C1 segment of cervical spinal cord (tissue), 14 donors: ENCODE measurements at places on chromosomes 5 and 9.

GRCh38 chr5:166262395-166262794 lies 2029.0 kb upstream of the WWC1 start:
- DNase-seq: no peak

DNA sequence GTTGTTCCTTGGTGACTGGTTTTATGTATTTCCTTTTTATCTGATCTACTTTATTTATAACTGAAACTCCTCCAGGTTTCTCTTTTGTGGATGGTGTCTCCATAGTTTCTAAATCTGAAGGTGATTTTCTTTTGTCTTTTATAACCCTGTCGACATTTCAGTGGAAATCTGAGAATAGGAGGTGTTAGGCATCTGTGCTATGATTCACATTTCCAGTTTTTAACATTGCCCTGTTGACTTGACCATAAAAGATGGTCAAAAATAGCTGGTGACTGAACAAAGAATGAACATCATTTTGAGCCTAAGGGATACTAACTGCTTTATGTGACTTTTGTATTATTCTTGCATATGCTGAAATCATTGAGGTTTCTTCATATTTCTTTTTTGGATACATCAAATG lies 190.5 kb downstream of the PCSK1 start:
- DNase-seq: no peak

DNA sequence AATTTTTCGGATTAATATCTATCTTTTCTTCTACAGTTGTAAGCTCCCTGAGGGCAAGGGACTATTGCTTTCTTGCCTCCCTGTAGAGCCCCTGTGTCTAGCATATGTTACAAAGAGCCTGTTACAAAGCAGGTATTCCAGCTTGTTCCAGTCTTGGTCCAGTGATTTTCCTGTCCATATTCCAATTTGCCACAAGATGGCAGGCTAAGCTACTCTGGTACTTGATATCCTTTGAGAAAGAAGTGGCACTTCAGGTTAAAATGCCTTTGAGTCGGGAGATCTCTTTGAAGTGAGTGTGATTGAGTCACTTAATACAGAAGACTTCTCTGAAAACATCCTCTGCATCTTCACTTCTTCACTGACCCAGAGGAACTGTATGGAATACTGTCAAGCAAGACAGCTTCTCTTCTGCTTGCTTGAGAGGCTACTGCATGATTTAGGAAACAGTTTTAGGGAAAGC lies 24.5 kb downstream of the CAVIN4 start:
- no peak for DNase-seq

DNA sequence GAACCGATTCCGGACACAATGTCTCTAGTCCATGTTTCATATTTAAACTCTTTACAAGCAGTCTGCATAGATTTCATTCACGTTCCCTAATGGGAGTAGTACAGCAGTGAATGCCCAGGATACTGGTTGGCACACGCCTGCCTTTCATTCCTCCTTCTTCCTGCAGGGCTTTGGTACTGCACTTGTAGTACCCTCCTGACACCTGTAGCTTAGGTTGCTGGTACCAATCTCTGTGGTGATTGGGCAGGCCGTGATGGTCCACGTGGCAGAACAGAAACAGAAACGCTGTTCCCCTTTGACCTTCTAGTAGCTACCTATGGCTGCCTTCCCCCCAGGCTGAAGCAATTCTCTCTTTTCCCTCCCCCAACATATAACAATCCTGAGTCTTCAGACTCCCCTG lies 107.3 kb upstream of the MEGF10 start:
- no peak for DNase-seq

DNA sequence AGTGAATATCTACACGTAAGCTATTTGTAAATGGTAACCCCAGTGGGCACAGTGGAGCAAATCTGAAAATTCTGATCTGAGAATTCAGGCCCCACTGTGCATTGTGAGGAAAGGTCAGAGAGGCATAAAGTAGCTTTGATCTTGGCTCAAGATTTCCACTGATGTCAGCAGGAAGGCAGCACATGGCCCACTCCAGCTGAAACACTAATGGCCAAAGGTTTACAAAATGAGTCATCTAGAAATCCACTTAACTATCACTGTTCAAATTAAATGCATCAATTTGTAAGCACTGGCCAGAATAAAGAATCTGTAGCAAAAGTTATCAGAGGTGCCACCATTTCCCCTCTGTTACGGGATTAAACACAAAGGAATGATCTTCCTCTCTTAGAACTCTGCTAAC lies 191.6 kb downstream of the C9orf152 start:
- DNase-seq: no peak

- no peak for DNase-seq
Measured at GRCh38 chr9:137031904-137032640, at the start of gene FUT7. Gene FUT7 (minus strand): TSS chr9:137032088. CDS start chr9:137031991, 97 bp downstream.

DNA sequence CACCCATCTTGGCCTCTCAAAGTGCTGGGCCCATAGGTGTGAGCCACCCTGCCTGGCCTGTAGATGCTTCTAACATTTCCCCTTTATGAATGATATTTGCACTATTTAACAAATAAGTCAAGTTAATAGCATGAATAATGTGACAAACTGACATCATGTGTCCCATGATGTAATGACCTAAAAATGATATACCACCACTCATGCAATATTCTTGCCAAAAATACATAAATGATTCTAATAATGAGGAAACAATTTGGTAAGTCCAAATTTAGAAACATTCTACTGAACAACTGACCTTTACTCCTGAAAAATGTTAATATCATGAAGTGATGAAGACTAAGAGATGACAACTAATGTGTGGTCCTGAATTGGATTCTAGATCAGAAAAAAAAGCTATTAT lies 33.5 kb upstream of the TRIM14 start:
- DNase-seq: no peak

- DNase-seq: no peak
Measured at GRCh38 chr5:72191404-72191803, 84.1 kb downstream of the MAP1B start.

- DNase-seq: no peak
Measured at GRCh38 chr9:31790720-31791119, 593.7 kb upstream of the ACO1 start.

DNA sequence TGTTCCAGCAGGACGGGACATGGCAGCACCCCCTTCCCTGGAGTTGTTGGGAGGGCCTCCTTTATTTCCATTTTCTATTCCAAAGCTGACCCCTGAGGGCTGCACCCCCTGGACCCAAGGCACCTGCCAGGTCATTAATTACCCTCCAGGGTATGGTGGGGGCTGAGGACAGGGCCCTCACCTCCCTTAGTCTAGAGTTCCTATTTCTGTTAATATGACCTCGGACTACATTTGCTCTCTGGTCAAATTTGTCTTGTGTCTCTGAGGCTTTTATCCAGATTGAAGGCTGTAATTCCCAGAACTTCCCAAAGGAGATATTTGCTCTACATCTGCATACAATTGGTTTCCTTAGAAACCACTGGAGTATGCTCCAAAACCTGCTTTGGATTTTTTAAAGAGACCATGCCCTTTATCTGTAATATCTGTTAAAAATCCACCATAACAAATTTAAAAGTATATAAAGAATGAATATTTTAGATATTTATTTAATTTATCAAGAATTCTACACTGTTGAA lies 16.8 kb downstream of the PHF2 start:
- no peak for DNase-seq

DNA sequence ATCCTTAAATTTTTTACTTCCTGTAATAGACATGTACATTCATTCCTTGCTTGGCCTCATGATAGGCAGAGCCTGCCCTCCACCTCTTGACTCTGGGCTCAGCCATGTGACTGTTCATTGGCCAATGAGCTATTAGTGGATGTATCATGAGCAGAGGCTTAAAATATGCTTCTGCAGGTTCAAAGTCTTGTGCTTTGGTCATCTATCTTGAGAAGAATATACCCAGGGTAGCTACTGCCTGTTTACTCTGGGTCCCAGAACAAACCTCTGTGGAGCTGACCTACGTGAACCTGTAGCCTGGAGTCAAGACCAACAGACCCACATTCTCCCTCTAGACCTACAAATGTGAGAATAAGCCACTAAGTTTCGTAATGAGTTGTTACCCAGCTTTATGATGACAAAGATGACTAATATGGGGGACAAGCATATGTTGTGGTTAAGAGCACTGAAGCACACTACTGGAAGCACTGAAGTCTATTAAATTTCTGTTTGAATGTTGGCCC lies 244.4 kb downstream of the MAST4 start:
- no peak for DNase-seq

- no peak for DNase-seq
Measured at GRCh38 chr9:2288309-2288708, 273.2 kb downstream of the SMARCA2 start.

DNA sequence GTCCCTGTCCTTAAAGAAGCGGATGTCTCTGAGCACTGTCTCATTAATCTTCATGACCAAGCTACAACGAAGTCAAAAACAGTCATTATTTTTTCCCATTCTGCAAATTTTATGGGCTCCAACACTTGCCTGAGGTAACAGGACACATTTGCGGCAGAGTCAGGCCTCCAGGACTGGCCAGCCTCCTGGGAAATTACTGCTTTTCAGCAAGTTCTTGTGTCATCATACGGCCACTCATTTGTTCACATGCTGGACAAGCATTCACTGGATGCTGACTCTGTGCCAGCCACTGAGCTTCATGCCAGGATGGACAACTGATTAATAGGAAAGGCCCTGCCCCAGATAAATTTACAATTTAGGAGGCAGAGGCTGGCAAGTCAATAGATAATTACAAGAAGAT lies 305.7 kb downstream of the ACTL7B start:
- peak; percentile 3 for DNase-seq

DNA sequence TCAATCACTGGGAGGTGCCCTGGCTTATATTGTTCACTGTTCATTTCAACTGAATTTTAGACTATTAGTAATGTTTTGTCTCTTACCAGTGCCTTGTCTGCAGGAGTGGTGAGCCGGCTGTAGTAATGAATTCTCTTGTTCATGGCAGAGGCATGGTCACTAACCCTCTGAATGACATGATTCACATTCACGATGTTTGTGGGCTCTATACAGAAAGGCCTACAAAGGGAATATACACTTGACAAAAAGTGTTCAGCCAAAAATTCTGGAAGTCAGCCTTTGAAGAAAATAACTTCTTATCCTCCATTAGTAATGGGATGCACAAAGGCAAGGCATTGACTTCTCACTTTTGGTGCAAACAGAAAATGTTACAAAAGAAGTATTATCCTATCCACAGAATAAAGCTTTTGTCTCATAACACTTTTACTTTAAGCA lies 39.6 kb downstream of the SLC38A9 start:
- no peak for DNase-seq

GRCh38 chr9:135962696-135963307 lies 1.6 kb upstream of the UBAC1 start:
- no peak for DNase-seq

GRCh38 chr5:108660291-108660690 lies 87.4 kb upstream of the FER start:
- DNase-seq: no peak

DNA sequence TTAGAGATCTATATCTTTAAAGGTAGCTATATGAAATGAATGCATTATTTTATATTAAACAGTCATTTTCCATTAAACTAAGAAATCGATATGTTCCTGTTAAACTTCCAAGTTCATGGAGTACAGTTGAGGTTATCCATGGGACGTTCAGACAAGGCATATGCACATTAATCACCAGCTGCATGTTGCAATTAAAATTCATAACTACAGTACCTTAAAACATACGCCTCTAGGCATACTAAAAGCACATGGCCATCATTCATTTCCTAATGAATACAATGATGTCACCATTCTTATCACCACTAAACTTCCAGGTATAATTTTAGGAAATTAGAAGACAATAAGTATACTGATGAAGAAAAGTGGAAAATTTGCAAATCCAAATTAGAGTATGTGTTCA lies 174.3 kb downstream of the CDH12 start:
- no peak for DNase-seq

DNA sequence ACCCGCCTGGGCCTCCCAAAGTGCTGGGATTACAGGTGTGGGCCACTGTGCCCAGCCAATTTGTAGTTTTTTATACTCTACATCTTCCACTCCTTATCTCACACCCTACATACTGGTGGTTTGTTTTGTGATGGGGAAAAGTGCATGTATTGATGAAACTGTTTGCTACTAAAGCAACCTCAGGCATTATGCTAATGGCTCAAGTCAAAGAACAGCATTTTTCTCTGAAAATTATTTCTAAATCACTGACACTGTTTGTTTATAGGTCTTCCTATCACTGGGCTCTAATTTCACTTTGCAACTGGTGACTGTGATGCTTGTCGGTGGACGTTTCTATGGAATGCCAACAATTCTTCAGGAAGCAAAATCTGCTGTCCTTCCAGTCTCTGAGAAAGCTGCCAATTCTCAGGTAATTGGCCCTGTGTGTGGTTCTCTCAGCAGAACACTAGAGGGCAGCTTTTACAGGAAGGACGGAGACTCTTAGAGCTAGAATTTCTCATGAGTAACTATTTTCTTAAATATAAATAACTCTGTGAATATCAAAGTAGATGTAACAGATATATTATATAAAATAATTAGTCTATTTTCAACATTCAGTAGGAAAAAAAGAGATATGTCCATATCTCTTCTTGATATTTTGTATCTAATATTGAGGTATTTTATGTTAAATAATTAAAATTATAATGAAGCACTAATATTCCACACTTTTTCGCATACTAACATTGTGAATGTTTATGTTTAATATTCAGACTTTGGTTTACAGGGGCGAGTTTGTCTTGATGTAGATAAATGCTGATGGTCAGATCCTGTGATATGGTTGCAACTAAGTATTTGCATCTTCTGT lies 244.1 kb downstream of the ADGRV1 start:
- no peak for DNase-seq

DNA sequence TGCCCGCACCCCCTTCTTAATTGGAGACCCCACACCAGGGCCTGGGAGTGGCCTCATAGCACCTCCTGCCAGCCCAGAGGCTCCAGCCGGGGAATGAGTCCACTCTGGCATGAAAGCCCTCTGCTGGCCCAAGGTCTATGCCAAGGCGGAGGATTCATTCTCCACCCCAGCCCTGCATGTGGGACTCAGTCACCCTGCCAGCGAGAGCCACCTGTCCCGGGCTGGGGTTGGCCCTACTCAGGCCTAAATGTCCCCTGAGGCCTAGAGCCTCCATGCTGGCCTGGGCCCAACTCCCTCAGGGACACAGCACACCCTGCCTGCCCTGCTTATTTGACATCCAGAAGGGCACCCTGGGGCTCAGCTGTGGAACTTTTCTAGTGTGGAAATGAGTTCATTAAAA lies 1.0 kb upstream of the RAPGEF1 start:
- DNase-seq: no peak
